GM23338 (cell line): ENCODE measurements at places on chromosomes 5 and 9. TPM values are rescaled to one million over a fixed set of nuclear protein-coding genes. Genes with fewer than 3 reads are reported as not detected.

The MCIDAS gene
- not detected in 2 replicates for polyA plus RNA-seq

The GKAP1 gene
- polyA plus RNA-seq = 15.4 and 16.7 TPM in 2 replicates

The INSL6 gene
- polyA plus RNA-seq = 0.19 TPM in 1 of 2 replicates, not detected in the other

The PCAT7 gene
- 4.0 TPM in 2 replicates for polyA plus RNA-seq

The RIOK2 gene
- 44.9 and 47.6 TPM in 2 replicates for polyA plus RNA-seq
